ENCODE measurements at places on chromosomes 3 and 15.
A peak's percentile ranks its signal among the peaks of the same experiment; 100 is the strongest.

DNA sequence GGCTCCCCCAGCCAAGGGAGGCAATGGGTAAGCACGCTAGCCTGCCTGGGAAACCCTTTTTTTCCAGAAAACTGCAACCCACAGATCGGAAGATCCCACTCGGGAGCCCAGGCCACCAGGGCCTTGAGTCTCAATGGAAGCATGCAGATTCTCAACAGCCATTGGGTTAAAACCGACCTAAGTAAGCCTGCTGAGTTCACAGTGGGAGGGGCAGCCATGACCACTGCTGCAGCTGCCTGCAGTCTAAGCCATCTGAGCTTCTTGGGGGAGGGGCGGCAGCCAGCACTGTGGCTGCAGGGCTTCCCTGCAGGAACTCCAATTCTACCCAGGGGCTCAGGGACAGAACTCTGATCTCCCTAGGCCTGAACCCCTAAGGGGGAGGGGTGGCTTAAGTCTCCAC, 82.0 kb downstream of the DPPA2 start:
- DNase-seq: no peak

DNA sequence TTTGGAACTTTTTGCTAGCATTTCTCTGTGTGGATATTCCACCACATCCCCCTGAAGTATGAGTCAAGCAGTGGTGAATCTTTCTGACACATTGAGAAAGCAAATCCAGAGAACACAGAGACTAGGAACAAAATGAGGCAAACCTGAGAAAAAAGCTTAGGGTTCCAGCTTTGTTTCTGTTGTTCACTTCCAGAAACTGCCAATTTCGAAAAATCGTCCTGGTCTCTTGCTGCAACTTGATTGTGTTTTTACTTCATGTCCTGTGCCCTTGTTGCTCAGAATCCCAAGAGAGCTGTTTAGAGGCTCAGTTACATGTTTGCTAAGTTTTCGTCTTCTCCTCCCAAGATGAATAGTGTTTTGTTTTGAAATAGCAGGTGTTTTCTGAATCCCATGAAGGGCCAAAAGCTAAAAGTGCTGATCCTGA, 13.7 kb downstream of the MAP2K1 start:
- peak; percentile 52 for DNase-seq

GRCh38 chr3:196274585-196274984, 12.9 kb downstream of the PCYT1A start:
- peak; percentile 20 for DNase-seq

- DNase-seq: peak; percentile 96
Measured at GRCh38 chr3:133943639-133944141, 48.0 kb upstream of the RAB6B start.

GRCh38 chr3:51604212-51604611, 65.7 kb downstream of the RAD54L2 start:
- DNase-seq: no peak

DNA sequence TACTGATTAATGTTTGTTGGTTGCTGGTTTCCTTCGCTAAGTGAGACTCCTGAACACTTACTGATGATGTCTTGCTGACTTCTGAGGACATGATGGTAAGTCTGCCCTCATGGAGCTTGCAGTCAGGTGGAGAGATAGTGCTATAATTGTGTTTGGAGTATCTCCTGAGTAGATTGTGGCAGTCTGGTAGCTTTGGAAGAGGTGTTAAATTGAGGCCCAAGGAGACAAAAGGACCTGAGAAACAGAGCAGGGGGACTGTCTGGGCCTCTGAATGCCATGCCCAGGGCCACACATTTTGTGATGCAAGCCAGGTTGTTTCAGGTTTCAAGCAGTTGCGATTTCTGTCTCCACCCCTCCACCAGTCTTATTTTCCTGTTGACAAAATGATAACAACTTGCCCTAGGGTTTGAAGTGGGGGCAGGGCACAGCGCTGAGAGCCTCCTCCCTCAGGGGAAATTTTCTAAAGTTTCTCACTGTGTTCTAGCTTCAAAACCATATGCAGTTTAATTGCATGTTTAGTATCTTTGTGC, 16.7 kb downstream of the SMAD3 start:
- no peak for DNase-seq

- no peak for DNase-seq
Measured at GRCh38 chr3:8206971-8207617, 294.5 kb upstream of the LMCD1 start.

GRCh38 chr3:180698760-180699270, 19.5 kb upstream of the CCDC39 start:
- no peak for DNase-seq

GRCh38 chr3:73203101-73203500, 141.6 kb downstream of the EBLN2 start:
- DNase-seq: no peak

- DNase-seq: no peak
Measured at GRCh38 chr3:188134079-188134478, 19.9 kb upstream of the LPP start.

DNA sequence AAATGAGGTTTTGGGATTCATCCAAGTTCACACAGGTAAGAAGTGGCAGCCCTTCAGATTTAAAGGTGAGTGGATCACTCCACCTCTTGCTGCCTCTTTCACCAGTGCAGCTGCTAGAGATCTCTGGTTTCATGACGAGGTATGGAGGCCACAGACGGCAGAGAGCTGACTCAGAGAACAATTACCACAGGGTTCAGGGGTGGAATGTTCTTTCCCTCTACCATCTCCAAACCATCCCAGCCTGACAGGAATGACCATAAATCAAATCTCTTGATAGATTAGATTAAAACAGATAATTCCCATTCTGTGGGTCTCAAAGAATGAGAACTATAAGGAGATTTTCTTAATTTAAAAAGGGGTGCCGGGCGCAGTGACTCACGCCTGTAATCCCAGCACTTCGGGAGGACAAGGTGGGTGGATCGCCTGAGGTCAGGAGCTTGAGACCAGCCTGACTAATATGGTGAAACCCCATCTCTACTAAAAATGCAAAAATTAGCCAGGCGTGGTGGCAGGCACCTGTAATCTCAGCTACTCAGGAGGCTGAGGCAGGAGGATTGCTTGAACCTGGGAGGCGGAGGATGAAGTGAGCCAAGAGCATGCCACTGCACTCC, 174.2 kb upstream of the ATP11B start:
- peak; percentile 72 for DNase-seq

GRCh38 chr15:90078965-90079364, 23.3 kb downstream of the IDH2 start:
- no peak for DNase-seq

DNA sequence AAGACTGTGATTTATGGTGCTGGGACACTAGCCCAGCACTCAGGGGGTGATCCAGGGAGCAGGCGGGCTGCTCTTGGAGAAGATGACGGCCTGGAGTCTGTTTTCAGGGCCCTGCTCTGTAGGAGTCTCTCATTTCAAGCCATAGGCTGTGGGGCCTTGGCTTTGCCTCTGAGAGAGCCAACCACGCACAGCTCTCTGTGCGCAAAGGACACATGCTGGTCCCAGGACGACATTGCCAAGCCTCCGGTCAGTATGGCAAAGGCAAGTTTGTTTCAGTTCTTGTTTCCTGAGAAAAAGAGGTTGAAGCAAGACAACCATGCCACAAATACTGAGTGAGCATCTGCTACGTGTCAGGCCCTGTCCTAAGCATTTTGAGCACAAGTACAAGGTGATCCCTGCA, 197.1 kb downstream of the EPHB1 start:
- no peak for DNase-seq

- no peak for DNase-seq
Measured at GRCh38 chr3:129835198-129835597, 58.3 kb downstream of the TMCC1 start.

GRCh38 chr15:25057574-25057973, 102.8 kb downstream of the SNRPN start:
- DNase-seq: no peak

DNA sequence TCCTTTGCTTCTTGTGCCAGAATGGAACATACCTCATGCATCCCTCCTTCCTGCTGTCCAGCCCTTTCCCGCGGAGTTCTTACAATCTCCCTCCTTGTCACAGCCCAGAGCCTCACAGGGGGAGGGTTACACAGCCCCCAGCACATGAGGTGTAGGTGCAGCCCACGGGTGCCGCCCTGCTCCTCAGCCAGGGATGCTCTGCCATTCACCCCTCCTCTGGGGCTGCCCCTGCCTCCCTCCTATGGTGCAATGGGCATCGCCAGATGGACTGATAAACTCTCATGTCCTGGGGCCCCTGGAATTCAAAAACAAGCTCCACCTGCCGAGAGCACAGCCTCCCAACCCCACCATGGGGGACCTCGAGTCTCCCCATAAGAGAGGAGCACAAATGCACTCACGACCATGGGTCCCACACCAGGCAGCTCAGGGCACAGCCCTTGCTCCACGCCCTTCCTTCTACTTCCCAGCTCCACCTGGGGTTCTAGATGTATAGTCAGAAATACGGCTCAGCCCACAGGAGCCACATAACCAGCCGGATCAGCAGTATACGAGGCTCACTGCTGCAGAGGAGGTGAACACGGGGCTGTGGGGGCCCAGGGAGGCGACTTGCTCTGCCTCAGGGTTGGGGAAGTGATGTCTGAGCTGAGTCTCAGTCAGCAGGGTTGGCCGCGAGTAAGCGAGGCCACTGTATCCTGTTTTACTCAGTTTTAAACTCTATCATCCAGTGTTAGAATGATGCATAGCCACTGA, 269.7 kb upstream of the LYSMD4 start:
- no peak for DNase-seq

DNA sequence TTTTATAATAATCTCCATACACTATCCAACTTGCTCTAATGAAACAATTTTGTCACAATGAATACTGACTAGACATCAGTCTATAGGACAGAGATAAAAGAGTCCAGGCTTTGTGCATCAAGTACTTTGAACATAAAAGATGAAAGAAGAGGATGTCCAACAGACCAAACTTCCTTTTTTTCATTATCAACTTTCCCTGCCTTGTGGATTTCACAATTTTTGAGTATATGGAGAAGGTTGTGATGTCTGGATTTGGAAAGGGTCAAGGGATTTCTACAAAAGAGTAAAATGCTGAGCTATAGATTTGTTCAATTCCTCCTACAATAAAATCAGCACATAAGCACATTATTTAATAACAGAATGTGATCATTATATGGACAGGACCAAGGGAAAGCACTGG, 25.7 kb downstream of the CD47 start:
- no peak for DNase-seq

- peak; percentile 36 for DNase-seq
Measured at GRCh38 chr3:45497963-45498362, 96.6 kb upstream of the LIMD1 start.

DNA sequence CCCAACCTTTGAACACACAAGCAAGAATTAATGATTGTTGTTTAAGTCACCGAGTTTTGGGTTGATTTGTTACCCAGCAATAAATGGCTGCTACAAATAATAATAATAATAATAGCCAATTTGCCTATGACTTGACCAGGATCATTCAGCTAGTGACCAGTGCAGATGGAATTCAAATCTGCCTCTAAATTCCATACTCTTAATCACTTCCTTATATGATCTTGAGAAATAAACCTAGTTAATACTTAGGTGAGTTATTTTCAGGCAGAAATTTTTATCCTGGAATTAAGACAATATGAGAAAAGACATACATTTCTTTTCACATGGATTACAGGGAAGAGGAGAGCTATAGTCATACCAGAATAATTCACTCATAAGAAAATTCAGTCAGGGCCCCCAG, 116.0 kb upstream of the GALNT15 start:
- DNase-seq: no peak

DNA sequence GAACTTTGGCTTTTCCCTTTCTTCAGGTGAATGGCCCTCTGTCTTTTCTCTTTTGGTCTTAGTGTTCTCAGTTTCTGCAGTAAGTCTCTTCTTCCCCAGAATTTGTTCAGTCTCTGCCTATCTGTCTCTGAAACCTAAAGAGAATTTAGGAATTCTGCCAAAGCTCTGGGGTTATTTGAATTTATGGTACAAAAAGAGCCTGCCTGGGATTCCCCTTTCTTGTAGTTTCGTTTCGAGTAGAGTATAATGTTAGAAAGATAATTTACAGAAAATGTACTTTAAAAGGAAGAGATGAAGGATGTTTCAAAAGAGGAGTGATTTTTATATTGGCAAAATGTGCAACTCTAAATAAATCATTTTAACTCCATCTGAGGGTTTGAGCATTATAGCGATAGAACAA, 247.4 kb upstream of the SATB1 start:
- DNase-seq: no peak

DNA sequence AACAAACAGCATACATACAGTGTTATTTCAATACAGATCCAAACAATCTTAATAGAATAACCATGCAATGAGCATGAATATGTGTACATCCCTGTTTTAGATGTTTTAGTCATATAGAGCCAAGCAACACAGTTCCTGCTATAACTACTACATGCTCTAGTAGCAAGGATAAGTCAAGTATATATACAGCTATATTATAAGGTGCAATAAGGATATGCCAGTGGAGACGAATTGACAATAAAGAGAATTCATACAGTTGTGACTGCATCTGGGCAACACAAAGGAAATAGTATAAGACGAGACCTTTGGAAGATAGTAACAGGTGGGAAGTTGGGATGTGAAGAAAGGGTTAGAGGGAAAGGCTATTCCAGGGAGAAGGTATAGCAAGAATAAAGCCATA, 103.4 kb downstream of the TPRG1 start:
- no peak for DNase-seq

DNA sequence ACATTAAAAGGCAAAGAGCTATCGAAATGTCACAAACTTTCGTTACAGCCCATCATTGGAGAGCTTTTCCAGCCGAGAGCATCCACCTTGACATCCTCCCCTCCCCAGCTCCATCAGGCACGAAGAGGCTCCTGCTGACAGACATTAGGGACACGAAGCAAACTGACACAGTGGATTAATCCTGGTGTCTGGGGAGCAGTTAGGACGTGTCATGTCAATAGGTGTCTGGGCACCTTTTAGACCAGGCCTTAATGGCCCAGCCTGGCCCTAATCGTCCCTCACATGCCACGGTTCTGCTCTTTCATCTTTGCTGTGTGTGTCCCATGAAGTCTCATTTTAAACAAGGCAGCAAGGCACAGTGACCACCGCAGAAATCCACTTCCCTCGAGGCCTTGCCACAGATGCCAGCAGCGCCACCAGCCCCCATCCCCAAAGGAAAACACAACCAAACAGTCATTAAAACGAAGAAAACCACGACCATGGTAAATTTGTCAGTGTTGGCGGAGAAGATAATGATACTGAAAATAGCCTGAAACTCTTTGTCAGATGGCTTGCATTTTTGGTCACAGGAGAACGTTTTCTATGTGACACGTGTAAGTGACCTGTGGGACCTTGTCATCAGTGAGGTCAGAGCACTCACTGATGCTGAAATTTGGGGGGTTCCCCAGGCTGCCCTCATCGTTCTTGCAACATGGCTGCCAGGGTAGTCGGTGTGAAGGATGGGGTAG, 16.3 kb upstream of the PCSK6 start:
- no peak for DNase-seq

DNA sequence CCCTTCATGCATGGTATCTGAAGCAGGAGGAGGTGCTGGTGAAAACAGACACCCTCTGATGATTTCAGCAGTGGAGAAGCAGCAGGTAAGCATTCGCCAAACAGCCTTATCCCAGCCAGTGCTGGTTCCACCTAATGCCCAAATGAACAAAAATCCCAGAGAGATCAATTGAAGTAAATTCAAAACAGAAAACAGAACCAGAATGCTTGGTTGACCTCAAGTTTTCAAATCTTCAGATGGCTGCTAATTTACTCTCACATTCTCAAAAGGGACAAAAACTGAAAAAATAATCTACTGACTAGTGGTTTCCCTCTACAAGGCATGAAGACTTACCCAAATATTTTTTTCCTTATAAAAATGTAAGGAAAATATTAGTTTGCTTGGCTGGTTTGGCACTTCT, 87.0 kb upstream of the MYO5C start:
- DNase-seq: no peak

- DNase-seq: no peak
Measured at GRCh38 chr15:69328739-69329138, 30.0 kb downstream of the PAQR5 start.

All from astrocyte of the spinal cord (primary cell).